ENCODE measurements at places on chromosomes 5 and 9.
A peak's percentile ranks its signal among the peaks of the same experiment; 100 is the strongest.

GRCh38 chr9:93194641-93195040 is 10.7 kb downstream of the WNK2 start:
- no peak for DNase-seq

GRCh38 chr9:115972843-115973595 is 180.6 kb upstream of the PAPPA start:
- no peak for DNase-seq

- DNase-seq, result no peak
Measured at GRCh38 chr9:104746798-104747197, 685 bp upstream of the NIPSNAP3A start.

DNA sequence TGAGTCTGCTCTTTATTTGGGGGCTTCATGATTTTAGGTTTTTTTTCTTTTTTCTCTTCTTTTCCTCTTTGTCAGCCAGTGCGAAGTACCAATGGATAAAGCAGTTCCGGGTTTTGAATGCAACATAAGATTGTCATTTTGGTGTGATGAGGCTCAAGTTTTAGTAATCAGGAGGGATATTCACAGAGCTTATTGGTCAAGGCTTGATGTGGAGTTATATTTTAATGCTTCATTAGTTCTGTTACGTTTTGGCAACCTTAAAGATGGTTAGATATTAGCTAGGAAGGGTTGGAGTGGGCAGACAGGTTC is 1.4 kb downstream of the PIK3R1 start:
- DNase-seq, result no peak

- no peak for DNase-seq
Measured at GRCh38 chr9:76730801-76731200, 33.4 kb upstream of the PCA3 start.

GRCh38 chr5:103393101-103393754 is 134.7 kb downstream of the MACIR start:
- no peak for DNase-seq

DNA sequence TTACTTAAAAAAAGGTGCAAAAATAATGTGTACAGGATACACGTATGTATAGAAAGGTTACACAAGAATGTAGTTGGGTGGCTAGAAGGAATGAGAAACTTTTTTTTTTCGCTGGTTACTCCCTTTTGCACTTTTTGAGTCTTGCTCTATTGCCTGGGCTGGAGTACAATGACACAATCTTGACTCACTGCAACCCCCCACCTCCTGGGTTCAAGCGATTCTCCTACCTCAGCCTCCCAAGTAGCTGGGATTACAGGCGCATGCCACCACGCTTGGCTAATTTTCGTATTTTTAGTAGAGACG is 15.8 kb downstream of the FBXW11 start:
- DNase-seq, result no peak

DNA sequence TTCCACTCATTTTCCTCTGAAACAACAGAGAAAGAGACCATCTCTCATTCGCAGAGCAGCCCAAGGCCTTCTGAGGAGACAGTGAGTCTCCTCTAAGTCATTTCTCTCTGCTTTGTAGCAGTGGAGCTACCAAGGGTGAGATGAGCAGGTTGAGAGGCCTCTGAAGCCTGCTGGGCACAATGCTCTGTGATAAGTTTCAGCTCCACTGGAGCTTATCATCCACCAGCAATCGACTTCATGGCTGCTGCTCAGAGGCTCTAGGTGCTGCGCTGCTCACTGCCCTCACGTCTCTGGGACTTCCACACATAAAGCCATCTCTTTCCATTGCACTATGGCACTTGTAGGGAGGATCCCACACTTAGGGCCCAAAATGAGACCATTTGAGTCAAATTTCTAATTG is 96.3 kb downstream of the CMYA5 start:
- no peak for DNase-seq

GRCh38 chr9:137492464-137493363 is 33.6 kb upstream of the NSMF start:
- DNase-seq, result no peak

DNA sequence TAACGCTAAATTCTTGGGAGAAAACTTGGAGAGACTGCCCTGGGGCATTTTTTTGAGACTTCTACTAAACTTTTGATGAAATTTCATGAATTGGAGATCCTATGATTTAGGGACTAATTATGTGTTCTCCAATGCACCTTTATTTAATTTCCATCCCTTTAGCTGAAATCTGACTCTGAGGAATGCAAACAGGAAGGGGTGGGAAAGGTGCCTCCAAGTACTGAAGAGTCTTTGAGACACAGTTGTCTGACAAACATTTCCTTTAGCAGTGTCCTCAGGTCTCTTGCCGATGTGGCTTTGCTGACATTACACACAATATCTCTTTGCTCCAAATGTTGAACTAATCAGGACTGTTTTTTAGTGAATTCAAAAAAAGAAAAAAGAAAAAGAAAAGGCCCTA is 76.9 kb downstream of the LIX1 start:
- no peak for DNase-seq

GRCh38 chr5:125717209-125717608 is 706.0 kb upstream of the GRAMD2B start:
- no peak for DNase-seq

GRCh38 chr9:79745752-79746336 is 174.1 kb downstream of the TLE4 start:
- DNase-seq, result no peak

DNA sequence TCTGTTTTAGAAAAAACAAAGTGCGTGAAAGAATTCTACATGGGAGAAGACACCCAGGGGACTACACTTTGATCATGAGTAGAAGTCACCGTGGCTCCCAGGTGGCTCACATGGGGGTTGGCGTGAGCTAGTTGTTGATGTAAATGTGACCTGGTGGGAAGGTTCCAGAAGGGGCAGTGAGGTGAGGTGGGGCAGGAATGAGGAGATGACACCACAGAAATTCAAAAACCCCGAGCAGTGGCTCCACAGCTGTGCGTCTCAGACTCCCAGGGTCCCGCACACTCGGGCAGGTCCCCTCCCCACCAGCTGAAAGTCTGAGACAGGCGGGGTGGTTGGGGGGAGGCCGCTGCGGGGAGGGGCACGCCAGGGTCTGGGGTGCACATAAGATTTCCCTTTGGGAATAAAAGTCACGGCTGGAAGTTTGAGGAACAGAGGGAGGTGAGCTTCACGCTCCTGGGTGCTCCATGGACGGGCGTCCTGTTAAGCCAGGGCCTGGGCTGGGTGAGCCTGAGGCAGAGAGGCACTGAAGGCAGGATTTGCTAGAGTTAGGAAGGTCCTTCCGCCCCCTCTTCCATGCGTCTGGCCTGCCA is 29.9 kb downstream of the GLT6D1 start:
- DNase-seq, result no peak

DNA sequence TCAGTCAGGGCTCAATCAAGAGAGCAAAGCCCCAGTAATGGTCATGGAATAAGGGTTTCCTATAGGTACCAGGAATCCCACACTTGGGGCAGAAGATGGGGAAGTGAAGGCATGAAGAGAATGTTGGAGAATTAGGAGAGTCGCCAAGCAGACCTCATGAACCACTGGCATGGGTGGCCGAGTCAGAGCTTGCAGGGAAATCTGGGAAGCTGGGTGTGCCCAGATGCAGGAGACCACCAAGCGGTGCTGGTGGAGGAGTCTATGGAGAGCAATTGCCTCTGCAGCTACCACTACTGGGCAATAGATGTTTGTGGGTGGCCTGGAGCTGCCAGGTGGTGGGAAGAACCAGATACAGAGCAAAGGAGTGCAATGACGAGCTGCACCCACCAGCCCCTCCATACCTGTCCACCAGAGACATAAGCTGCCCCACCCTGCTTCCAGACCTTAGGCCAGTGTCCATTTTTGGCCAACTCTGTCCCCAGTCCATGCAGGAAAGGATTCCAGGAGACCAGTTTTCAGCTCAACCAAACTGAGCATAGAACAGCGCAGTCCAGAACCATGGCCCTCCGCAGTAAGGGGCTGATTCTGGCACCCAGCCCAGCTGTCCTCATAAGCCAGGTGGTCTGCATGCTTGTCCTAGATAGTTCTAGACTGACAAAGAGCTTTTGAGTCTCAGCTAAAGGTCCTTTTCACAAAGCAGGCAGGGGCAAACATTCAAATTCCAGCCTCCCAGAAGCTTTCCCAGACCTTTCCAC is 323.9 kb downstream of the GADD45G start:
- no peak for DNase-seq

DNA sequence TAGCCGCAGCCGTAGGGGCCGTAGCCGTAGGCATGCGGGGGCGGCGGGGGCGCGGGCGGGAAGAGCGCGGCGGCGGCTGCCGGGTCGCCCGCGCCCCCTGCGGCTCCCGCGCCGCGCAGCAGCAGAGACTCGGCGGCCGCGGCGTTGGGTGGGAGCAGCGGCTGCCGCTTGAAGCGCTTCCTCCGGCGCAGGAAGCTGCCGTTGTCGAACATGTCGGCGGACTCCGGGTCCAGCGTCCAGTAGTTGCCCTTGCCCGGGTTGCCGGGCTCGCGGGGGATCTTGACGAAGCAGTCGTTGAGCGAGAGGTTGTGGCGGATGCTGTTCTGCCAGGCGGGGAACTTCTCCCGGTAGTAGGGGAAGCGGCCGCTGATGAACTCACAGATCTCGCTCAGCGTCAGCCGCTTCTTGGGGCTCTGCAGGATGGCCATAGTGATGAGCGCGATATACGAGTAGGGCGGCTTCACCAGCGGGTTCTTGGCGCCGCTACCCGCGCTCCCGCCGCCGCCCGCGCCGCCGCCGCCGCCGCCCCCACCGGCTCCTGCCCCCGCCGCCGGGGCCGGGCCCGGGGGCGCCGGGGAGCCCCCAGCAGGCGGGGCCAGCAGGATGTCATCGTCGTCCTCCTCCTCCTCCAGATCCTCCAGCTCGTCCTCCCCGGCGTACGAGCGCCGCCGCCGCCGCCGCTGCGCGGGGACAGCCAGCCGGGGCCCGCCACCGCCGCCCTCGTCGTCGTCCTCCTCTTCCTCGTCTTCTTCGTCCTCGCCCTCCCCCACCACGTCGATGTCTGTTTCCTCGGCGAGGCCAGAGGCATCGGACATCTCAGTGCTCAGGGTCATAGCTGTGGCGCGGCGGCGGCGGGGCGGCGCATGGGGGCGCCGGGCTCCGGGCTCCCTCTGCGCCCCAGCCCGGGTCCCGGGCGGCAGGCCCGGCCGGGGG is 781 bp downstream of the FOXD1 start:
- no peak for DNase-seq

DNA sequence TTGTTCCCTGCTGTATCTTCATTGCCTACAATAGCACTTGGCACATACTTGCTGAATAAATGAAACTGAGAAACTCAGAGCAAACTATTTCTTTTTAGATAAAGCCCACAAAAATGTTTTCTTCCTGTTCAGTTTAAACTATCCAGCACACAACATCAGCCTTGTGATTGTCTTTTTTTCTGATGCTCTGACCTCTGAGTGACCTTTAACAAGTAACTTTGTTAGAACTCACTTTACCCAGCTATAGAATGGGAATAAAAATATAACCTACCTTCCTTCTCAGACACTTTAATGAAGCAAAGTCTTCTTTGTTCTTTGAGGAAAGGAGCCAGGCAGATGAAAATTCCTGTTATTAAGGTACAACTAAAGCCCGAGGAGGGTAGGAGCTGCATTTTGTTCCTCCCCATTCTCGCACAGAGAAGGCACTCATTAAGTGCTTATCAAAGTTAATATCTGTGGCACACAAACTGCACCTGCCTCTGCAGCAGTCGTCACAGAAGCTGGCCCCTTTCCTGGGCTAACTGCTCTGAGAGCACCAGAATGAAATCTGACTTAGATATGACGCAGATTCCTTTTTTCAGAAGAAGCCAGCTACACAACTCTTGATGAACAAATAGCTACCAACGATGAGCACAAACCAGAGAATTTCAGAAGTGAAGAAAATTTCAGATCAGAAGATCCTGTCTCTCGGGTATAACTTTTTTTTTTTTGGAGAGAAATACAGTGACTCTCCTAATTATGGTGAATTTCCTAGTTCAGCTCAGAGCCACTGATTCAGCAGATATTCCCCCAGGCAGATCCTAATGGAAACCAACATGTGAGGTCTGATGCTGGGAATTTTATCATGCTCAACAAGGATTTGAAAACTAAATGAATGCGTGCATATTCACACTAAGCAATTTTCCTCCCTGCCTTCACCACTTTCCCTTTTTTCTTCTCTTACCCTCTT is 31.0 kb upstream of the NR3C1 start:
- peak; percentile 17 for DNase-seq

DNA sequence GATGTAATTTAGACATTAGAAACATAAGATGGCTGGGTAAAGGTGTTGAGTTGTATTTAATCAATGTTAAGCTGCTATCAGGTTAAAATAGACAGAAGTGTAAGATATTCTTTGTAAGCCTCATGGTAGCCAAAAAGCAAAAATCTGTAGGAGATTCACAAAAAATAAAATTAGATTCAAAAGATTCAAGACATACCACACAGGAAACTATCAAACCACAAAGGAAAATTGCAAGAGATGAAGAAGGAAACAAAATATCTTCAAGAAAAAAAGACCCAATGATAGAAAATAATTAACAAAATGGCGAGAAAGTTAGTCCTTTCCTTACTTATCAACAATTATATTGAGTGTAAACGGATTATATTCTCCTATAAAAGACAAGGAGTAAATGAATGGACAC is 15.3 kb downstream of the XRCC4 start:
- DNase-seq, result no peak

- DNase-seq, result no peak
Measured at GRCh38 chr5:7348168-7348854, 47.6 kb upstream of the ADCY2 start.

GRCh38 chr9:366620-367019 is 152.0 kb downstream of the DOCK8 start:
- DNase-seq, result no peak

DNA sequence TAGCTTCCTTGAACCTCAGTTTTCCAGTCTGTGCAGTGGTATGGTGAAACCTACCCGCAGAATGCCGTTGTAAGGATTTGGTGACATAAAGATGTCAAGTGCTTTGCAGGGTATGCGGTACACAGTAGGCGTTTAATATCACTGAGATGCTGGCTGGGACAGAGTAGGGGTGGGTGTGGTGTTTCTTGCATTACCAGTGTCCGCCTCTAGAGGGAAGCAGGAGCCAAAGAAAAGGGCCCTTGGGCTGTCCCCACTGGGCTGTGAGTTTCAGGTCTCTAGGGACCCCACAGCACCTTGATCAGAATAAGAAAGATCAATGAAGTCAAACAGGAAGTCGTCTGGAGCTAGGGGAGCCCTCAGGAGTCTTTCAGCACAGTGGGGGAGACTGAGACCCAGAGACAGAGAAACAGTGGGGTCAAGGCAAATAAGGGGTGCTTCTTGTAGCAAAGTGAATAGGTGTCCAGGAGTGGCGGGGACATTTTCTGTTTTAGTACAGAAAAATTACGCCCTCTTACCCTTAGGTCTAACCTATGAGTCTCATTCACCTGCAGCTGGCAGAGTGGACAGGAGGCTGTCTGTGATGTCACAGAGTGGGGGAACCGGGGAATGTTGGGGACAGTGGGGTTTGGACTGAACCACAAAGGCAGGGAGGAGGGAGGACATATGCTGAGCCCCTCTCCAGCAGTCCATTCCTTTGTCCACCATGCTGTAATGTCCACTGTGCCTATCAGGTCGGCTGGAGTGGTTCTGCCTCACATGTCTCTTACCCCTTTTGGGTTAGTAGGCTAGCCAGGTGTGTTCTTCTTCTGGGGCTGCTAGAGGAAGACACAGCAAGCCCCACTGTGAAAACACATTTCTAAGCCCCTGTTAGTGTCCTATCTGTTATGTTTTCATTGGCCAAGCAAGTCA is 4.7 kb upstream of the TEX53 start:
- peak; percentile 43 for DNase-seq

Measured in stimulated activated CD8-positive, alpha-beta memory T cell treated with anti-CD3 and anti-CD28 coated beads, Interleukin-12 subunit alpha, Interleukin-12 subunit beta, amount 100 ng/mL, for 1 hour (primary cell).